CD8-positive, alpha-beta T cell (primary cell): ENCODE measurements at places on chromosomes 3 and 15.
A peak's percentile ranks its signal among the peaks of the same experiment; 100 is the strongest.

DNA sequence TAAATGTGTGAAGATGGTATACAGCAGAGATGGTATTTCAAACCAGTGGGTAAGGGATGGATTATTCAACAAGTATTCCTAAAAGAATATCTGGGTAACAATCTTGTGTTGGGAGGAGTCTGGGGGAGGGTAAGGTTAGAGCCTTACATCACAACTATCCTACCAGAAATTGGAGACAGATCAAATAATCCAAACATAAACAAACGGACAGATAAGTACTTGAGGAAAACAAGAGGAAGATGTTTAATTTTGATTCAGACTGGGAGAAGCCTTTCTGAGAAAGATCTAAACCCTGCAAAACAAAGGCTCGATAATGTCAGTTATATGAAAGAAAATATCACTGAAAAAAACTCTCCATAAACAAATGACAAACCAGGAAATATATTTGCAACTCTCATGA lies 77.9 kb downstream of the SLC9A9 start:
- DNase-seq: no peak

DNA sequence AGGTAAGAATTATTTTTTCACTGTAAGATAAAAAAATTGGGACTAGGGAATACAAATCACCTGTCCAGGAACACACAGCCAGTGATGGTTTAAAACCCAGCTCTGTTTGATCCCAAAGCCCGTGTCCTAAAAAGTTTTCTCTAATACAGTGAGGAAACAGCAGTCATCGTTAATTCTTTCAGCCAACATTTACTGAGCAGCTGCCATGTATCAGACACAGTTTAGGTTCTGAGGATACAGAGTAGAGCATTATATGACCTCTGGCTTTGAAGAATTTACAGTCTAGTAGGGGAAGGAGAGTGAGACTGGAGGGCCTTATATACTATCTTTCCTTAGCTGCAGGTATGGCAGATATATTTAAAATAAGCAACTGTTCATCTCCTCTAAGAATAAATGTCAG lies 82.7 kb downstream of the KCNMB2 start:
- DNase-seq: no peak

DNA sequence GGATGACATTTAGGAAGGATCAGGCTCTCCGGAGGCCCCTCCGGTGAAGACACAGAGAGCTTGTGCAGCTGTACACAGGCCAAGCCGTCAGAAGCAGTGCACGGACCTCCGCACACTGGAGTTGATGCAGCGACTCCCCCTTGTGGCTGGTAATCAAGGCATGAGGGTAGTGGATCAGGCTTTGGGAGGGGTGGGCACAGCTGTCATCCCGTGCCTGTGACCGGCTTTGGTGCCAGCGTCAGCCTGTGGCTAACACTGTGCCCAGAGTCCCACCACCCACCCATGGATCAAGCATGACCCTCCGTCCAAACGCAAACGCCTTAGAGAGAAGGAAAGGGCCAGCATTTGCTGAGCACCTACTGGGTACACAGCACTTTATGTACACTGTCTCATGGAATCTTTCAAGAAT lies 8.2 kb upstream of the GRIP2 start:
- DNase-seq: peak; percentile 35

DNA sequence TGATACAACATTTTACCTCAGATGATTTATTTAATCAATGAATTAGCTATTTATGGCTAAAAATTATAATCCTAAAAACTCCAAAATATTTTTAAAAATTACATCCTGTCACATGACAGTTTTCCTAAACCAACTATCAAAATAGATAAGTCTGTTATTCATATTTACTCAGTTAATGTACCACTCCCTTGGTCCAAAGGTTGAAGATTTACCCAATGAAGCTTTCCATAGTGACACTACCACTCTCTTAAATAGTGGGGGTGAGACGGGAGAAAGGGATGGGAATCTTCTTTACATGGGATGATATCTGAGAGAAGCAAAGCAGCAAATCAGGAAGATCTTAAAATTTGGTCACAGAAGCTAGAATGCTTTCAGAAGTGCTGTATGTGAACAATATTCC lies 30.5 kb downstream of the XRN1 start:
- DNase-seq: no peak

DNA sequence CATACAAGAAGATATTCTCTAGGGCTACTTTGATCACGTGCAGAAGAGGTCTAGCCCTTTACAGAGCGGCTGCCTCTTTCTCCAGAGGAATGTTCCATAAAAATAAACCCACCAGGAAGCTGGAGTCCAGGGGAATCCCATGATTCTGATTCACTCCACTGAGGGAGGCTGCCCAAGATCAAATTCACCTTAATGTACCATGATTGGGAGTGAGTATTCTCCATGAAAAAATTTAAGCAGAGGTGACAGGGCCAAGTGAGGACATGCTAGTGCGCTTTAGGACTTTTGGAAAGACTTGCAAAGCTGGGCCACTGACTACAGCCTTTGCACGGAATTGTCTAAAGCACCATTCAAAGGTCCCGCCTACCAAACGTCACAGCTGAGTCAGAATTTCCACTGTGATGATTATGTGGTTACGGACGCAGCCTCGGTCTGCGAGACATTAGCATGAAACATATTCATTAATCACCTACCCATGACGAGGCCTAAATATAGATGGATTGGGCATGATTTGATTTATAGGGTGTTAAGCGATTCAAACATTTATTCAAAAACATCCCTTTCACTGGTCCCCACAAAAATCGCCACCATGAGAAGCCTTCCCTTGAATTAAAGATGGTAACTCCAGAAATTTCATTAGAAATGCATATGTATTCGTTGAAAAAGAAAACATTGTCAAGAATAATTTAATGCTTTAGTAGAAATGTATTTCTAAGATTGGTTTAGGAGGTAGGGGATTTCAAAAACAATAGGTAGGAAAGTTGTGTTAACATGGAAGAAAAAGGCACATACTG lies 152.6 kb downstream of the GREM1 start:
- DNase-seq: no peak

DNA sequence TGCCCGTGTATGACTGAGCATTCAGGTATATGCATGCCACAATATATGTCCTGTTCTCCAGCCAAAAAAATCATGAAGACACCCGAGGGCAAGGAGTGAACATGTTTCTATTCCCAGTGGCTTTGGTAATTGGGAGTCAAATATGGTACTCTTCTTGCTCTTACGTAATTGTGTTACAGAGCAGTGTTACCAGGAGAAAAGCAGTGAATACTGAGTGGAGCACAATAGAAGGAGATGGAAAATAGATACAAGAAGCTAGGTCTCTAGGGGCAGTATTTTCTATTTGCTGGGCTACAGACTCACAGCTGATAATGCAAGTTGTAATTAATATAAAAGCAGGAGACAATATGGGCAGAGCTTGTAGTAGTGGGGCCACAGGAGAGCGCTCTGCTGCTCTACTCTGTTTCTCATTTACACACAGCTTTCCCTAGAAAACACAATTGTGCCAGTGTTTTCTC lies 13.2 kb downstream of the MEIS2 start:
- DNase-seq: no peak

DNA sequence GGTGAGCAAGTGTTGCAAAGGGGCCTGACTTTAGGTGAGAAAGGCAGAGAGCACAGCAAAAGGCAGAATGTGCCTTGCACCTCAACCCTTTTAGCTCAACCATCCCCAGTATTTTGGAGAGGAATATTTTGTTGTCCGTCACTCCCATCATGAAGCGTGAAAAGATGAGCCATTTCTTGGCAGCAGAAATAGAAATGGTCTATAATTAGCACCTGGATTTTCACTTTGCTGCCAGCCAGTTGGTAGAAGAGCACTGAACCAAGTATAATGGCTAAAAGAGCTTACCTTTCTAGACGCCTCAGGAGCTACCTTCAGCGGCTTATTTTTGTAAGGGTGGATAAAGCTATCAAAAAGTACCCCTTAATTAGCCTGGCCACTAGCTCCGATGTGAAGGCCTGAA lies 406.7 kb downstream of the OCA2 start:
- DNase-seq: no peak

GRCh38 chr15:34582461-34583371 lies 735 bp downstream of the GOLGA8B start:
- no peak for DNase-seq

DNA sequence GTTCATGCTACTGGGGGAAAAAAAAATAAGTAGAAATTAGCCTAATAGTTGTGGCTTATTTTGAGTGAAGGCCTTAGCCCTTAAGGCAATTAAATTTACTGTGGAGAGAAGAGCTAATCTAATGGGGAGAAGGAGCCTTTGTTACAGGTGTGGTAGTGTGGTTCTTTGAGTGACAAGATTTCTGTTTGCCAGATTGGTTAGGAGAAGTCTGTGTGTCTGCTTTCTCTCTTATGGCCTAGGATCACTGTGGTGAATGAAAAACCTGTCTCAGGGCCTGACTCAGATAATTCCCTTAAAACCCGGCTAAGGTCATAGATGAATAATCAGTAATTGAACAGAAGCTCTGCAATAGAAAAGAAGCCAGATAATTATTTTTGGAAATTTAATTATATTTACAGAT lies 27.0 kb downstream of the OPA1 start:
- no peak for DNase-seq

GRCh38 chr3:123869165-123869564 lies 15.0 kb downstream of the MYLK start:
- no peak for DNase-seq

DNA sequence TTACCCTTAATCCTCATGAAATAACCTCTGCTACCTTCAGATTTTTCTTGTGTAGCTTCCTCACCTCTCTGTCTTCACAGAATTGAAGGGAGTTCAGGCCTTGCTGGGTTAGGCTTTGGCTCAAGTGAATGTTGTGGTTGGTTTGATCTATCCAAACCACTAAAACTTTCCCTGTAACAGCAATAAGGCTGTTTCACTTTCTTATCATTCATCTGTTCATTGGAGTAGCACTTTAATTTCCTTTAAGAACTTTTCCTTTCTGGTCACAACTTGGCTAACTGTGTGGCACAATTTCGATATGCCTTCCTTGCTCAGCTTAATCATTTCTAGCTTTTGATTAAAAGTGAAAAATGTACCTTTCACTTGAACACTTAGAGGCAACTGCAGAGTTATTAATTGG lies 129.8 kb downstream of the NR1I2 start:
- no peak for DNase-seq

- peak; percentile 28 for DNase-seq
Observed at GRCh38 chr3:112773864-112774263, 72.8 kb downstream of the CD200R1L start.

DNA sequence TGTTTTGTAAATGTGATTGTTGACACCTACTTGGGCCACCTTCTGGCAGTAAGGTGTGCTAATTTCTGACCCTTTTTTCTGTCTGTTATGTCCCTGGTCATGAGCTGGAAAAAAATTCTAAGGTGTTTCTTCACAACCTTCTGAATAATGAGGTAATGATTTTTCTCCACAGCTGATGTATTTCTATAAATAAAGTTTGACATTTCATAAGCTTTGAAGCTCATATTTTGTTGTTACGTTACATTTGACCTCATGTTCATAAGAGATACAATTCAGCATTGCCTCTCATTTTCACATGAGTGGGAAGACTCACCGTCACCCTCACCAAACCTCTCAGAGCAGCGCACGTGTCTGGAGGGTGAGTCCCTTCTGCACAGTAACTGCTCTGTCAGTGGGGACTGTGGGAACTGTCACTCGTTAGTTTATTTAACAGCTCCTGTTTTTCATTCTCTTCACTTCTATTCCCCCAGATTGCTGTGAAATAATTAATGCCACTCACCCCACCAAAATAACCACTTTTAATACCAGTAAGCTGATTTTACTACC lies 140.9 kb downstream of the PLCL2 start:
- no peak for DNase-seq

DNA sequence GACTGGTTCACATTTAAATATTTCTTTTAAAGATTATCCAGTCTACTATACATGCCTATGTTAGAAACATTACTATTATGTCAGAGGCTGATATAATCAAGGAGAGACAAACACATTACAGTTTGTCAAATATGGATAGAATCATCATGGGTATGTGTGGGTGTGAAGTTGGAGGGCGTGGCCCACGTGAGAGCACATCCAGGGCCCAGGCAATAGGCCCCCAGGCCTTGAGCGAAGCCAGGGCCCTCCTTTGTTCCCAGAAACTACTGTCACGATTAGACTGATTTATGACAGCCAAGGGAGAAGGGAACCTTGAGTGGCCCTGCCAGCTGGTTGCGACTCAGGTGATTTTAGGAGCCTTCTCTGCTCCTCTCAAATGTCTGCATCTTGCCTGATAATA lies 26.9 kb upstream of the LDHAL6B start:
- DNase-seq: no peak

GRCh38 chr3:72655723-72656122 lies 192.5 kb downstream of the SHQ1 start:
- no peak for DNase-seq

DNA sequence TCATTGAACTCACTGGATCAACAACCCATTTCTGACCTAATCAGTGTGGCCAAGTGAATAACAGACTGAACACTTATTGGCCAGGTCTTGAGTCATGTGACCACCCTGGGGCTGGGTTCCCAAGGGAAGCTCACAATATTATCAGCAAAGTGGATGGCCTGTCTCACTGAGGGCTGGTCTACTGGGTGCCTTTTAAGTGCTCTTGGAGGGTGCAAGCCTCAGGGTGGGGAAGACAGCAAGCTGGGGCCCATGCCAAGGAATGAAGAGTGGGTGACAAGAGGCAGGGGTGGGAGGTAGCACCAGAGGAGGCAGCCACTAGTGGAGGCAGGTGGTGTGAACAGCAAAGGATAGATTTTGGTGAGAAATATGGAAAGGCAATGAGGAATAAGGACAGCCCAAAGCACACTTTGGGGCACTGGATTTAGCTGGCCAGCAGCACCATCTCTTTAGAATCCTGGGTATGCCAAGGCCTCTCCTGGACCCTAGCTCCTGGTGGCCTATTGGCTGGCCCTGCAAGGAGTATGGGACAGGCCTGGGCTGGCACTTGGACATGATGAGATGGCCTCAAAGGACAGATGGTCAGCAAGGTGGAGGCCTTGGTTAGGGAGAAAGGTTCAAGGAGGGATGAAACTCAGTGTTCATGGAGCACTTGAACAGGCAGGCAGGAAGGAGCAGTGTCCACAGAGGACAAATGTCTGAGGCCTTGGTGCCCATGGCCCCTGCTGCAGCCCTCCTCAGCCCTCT lies 34.2 kb downstream of the HMCES start:
- no peak for DNase-seq

DNA sequence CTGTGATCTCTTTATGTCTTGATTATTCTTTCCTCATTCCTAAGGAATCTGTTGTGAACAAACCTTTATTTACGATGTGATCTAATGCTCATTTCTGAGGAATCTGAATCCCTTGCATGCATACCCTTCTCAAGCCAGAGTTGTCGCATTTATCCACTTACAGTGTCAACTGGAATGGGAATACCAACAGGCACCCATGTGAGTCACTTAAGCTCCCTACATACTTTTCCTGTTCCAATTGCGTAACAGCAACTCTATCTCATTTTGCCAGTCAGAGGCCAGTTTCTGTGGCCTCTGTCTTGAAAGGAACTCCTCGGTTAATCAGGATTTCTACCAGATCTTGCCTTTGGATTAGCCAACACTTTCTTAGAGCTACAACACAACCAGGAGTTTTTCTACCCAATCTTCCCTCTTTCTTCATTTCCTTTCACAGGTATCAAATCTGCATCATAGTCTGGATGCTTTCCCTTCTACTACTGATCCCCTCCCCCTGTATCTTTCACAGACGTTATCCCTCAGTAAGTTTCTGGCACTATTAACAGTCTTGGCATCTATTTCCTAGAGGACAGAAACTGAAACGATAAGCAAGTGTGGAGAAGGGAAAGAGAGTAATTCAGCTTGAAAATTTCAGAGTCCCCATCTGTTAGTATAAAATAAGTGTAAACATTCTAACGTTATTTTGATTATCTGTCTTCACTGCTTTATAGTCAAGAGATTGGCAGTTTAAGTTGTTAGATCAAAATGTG lies 66.8 kb upstream of the BCHE start:
- no peak for DNase-seq

GRCh38 chr15:45448066-45448915 lies 69.9 kb upstream of the GATM start:
- peak; percentile 44 for DNase-seq
